ENCODE measurements at places on chromosomes 5 and 9.

GRCh38 chr9:138003485-138004190 is 126.1 kb downstream of the CACNA1B start:
- DNase-seq = no peak

- no peak for DNase-seq
Observed at GRCh38 chr5:167725264-167725663, 566.2 kb upstream of the WWC1 start.

DNA sequence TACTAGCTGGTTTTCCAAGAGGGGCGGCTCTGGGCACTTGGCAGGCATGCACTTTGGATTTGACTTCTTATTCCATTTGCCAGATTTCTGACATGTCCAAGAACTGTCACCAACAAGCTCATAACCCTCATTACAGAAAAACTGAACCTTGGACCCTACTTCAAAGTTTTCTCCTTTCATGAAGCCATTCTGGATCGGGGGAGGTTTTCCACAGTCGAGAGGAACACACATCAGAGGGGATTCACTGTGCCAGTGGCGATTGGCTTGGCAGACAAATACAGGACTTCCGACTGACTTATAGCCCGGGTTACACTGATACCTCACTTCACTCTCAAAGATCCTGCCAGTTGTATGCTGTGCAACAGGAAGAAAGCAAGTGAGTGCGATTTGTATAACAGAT is 70.9 kb upstream of the TXNDC8 start:
- no peak for DNase-seq

- no peak for DNase-seq
Observed at GRCh38 chr5:116453988-116454411, 120.6 kb downstream of the SEMA6A start.

GRCh38 chr9:10079284-10079964 is 533.4 kb downstream of the PTPRD start:
- DNase-seq = no peak

- no peak for DNase-seq
Observed at GRCh38 chr9:94010980-94011533, 55.9 kb upstream of the BARX1 start.

DNA sequence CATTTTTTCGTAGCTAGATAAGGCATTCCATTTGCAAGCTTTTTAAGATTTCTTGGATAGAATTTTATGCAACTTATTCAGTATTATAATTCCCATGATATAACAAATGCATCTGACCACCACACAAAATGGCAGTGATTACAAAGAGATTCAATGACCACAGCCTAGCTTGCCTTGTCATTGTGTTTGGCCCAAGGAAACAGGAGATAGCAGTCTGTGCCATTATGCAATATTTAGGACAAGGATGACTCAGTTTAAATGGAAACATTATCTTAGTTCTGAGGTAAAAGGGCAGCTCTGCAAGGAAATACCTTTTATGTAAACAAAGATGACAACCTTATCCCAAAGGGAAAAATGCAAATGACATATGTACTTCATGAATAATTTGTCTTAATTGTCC is 89.8 kb downstream of the NUDT12 start:
- DNase-seq = no peak

GRCh38 chr5:80820685-80821084 is 139.5 kb upstream of the RASGRF2 start:
- DNase-seq = no peak

GRCh38 chr9:29282121-29282520 is 1708.8 kb upstream of the C9orf72 start:
- no peak for DNase-seq

GRCh38 chr5:111463311-111463710 is 49.0 kb downstream of the STARD4 start:
- DNase-seq = no peak

GRCh38 chr5:179201986-179202385 is 141.8 kb downstream of the ZNF354C start:
- no peak for DNase-seq

GRCh38 chr9:84997472-84997871 is 327.9 kb downstream of the NTRK2 start:
- DNase-seq = no peak

GRCh38 chr9:112971415-112971814 is 40.6 kb downstream of the ZNF883 start:
- no peak for DNase-seq

- DNase-seq = no peak
Observed at GRCh38 chr9:114696814-114697544, 15.0 kb upstream of the TEX48 start.

GRCh38 chr5:134568337-134568700 is 42.8 kb downstream of the JADE2 start:
- DNase-seq = no peak

Measured in central memory CD4-positive, alpha-beta T cell (primary cell).